ENCODE measurements at places on chromosomes 6 and 20.
A peak's percentile ranks its signal among the peaks of the same experiment; 100 is the strongest.

DNA sequence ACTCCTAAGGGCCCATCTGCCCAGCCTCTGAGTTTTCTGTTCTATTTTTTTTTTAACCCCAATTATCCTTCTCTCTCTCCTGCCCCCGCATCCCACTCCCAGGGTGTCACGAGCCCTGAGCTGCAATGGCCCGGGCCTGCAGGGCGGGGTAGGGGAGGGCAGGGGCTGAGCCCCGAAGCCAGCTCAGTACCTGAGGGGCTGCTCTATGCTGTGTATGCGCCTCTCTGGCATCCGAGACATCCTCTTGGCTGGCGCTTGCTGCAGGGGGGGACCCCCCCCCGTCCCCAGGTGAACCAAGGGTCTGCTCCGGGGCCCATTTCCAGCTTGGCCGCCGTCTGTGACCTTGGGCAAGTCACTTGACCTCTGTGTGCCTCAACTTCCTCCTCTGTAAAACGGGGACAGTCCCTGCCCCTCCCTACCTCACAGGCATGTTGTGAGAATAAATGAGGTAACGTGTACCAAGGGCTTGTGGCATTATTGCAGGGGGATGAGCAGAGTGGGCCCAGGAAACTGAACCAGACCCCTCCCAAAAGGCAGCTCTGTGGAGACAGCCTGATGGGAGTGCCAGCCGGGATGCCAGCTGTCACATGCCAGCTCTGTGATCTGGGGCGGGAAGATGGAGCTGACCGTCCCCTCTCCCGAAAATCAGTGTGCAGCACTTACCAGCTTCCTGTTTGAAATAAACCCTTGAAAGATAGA is 13.0 kb upstream of the MYL9 start:
- DNase-seq: no peak

GRCh38 chr6:143097224-143097795 is 36.6 kb downstream of the AIG1 start:
- DNase-seq: no peak

DNA sequence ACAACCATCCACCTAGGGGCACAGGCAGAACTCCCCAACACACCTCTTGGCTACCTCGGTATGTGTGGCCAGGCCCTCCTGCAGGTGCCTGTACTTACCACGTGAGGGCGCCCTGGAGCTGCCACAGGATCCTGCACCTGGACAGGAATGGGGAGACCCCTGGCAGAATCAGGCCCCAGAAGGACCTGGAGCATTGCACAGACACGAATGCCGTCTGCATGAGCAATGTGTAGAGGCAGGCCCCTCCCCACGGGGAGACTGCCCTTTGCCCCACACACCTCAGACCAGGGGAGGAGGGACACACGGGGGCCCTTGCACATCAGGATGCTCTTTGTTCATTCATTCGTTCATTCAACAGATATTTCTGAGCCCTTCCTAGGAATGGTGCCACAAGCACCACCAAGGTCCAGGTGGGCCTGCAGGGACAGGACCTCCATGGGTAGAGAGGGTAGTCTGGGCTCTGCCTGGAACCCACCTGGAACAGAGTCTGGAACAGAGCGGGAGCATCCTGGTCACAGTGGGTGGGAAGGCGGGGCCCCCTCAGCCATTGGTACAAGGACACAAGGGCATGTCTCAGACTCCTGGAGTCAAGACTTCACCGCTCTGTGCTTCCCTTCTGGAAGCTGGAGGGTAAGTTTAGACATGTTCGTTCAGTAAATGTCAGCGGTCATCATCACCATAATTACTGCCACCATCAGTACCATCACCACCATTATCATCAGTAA is 32.3 kb downstream of the YTHDF1 start:
- no peak for DNase-seq

GRCh38 chr20:667351-668034 is 8.1 kb downstream of the SCRT2 start:
- peak; percentile 40 for DNase-seq

- no peak for DNase-seq
Measured at GRCh38 chr6:115411756-115412155, 648.9 kb downstream of the FRK start.

GRCh38 chr20:23397961-23398360 is 23.3 kb downstream of the NAPB start:
- peak; percentile 62 for DNase-seq

GRCh38 chr6:108648191-108648590 is 87.5 kb downstream of the FOXO3 start:
- peak; percentile 79 for DNase-seq

DNA sequence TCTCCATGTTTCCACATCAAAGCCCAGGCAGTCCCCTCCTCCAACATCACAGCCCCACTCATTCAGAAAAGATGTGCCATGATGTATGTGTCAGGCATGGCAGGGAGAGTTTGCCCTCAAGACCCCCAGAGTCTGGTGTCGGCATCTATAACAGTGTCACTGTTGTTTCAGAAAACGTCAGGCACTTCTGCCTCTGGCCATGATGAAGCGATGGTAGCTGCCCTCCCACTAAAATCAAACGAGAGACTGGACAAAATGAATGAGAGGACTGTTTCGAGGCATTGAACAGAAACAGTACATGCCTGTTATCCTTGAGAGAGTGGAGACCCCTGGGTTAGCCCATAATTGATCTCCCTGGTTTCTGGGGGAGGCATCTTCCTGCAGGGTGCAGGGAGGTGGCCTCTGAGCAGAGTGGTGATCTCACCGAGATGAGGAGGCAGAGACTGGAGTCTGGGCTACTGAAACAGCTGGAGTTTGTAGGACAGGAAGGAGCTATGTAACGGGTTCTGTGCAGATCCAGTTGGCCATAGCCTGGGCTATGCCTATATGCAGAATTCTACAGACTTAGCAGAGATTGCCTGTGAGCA is 144.5 kb downstream of the SYCP2 start:
- DNase-seq: no peak

- DNase-seq: no peak
Measured at GRCh38 chr6:87753131-87753685, 51.2 kb upstream of the AKIRIN2 start.

DNA sequence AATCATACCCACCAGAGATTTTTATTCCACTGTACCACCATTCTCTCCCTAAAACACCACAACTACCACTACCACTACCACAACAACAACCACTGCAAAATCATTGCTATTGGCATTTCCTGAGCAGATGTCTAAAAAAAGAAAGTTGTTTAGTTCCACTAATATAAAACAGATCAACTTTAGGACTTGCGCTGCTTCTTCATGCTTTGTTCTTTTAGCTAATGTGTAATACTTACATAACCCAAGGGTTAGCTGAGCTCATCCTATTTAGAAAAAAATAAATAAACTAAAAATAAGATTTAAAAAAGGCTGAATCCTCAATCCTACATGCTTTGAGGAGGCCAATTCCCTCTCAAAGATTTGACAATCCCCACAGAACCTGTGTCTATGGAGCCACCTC is 11.4 kb downstream of the IYD start:
- peak; percentile 58 for DNase-seq

DNA sequence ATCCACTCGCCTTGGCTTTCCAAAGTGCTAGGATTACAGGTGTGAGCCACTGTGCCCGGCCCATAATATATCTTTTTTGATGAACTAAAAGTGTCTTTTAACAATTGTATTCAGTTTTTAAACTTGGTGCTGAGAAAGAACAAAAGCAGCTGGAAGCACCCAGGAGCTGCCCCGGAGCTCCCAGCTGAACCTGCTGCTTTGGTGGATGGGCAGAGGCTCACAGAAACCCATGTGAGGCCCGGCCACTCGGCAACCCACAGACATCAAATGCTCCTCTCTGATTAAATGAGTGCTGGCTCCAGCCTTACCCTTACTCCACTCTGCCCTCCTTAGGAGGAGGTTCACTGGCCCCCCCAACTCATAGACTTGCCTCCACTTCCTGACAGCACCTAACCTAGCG is 59.4 kb upstream of the FRMD1 start:
- DNase-seq: no peak

DNA sequence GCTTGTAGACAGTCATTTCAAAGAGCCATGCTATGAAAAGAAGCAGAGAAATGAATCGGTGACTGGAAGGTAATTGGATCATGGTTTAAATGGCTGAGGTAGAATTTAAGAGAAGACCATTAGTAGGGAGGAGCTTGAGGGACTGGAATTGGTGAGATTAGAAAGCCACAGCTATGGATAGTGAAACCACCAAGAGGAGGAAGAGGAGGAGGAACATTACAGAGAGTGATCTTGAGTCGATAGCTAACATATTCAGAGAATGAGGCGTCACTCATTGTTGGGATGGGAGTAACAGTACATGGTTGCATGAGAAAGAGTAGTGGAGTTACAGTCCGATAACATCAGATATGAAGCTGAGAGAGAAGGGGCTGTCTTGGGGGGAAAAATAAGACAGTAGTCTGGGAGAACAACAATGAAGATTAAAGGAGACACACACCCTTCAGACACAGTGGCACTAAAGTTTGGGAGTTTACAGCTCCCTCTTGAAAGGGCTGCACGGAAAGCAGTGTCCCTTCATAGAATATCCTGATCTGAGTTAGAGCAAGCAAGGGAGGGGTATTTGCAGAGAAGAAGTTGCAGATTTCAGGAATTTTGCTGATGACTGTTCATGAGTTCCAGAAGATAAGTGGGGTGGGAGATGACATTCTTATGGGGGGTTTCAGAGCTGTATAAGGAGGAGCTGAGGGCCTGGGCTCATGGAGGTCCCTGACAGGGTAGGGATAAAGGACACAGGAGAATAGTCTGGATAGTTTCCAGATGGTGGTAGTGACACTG is 15.1 kb upstream of the LAMP5 start:
- DNase-seq: no peak

GRCh38 chr20:57317789-57318371 is 11.7 kb upstream of the SPO11 start:
- no peak for DNase-seq

- no peak for DNase-seq
Measured at GRCh38 chr20:16531485-16531884, 41.8 kb downstream of the KIF16B start.

DNA sequence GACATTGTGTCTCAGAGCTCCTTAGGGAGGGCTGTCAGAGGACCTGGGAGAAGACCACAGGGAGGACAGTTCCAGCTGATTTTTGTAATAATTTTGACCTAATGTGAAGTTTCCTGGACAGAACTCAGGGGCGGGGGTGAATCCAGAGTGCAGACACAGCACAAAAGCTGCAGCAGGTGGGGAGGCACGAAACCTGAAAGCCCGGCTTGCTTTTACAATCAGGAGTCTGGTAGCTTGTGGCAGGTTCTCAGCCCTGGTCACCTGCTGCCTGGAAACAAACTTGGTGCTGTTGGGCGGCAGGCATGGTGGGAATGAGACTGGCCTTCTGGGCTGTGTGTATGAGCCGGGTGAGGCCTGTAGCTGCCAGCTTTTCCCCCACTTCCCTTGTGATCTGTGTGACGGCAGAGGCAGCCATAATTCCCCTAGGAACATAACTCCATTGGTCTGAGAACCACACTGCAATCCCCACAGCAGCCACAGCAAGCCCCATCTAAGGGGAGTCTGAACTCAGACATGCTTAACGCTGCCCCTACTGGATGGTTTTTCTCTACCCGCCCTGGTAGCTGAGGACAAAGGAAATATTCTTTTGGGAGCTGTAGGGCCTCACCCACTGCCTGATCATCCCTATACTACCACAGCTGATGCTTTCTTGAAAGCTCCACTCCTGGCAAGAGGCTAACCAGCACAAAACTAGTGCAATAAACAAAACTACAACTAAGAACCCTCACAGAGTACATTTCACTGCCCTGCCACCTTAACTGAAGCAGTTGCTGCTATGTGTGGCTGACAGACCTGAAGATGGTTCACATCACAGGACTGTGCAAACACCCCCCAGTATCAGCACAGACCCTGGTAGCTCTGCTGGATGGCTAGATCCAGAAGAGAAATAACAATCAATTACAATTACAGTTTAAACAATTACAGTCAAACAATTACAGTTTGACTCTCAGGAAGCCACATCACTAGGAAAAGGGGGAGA is 1055.1 kb upstream of the GJE1 start:
- peak; percentile 26 for DNase-seq

DNA sequence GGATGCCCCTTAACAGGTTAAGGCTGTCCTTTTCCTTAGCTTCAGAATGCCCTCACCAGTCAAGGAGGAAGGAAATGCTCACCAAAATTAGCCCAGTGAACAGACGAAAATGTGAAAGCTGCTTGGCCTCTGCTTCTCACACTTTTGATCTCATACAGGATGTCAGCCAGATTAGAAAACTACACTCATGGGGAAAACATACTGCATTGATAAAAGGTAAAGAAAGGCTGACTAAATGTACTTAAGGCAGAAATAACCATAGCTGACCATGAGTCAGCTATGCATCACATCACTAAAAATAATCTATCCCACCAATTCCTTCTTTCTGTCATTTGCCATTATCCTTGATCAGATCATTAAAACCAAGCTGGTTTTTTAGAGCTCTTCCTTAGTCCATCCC is 198.4 kb upstream of the TENT5A start:
- peak; percentile 88 for DNase-seq

GRCh38 chr6:85008296-85009009 is 244.1 kb upstream of the TBX18 start:
- DNase-seq: peak; percentile 91

DNA sequence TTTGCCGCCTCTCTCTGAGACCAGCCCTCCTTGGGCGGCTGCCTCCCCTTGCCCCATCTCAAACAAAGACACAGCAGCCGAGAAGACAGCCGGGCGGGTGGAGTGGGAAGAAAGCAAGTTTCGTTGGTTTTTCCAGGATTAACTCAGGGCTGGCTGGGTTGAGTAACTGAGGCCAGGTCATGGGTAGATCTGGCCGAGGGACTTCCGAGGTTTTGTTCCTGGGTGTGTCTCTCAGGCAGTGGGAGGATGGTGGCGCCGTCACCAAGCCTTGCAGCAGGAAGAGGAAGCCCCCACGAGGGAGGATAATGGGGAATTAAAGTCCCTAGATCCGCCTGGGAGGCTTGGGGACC is 167.2 kb downstream of the TTLL2 start:
- no peak for DNase-seq

GRCh38 chr20:10178091-10178490 is 40.5 kb upstream of the SNAP25 start:
- no peak for DNase-seq

DNA sequence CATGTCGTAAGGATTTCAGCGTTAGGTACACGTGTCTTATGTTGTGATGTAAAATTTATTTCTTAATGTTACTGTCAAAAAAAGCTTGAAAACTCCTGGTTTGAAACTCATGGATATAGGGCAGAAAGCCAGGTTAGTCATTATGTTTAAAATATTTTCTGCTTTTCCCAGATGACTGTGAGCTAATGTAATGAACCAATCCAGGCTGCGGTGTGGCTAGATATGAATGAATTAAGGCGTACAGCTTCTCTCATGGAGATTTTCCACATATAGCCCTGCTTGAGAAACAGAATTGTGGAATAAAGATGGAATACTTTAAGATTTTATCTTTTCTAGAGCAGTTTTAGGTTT is 80.3 kb upstream of the STMND1 start:
- peak; percentile 75 for DNase-seq

DNA sequence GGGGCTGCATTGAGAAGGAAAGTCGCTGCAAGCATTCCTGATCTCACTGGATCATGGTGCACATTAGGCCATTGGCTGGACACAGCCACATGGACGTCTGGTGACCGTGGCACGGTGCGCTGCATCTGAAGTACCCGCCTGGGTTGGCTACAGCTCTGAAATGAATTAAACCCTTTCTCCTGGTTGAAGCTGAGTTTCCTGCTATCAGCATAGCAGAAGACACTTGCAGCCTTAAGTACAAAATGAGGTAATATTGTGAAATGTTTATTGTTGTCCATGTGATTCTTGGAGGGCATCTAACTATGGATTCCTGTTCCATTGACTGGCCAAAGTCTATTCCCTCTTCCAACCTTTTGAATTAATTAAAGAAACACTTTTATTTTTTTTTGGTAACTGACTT is 89.8 kb upstream of the ADTRP start:
- no peak for DNase-seq

- DNase-seq: no peak
Measured at GRCh38 chr6:26597389-26597766, 625 bp downstream of the ABT1 start.

GRCh38 chr6:75494290-75494689 is 690 bp upstream of the FILIP1 start:
- no peak for DNase-seq
